ENCODE measurements at places on chromosomes 12 and 14.

GRCh38 chr14:21891921-21892320 lies 218.3 kb upstream of the OR4E1 start:
- DNase-seq, result no peak

GRCh38 chr14:60502541-60502940 lies 6.4 kb upstream of the SIX6 start:
- DNase-seq, result peak; percentile 10

- DNase-seq, result no peak
These were observed 24.7 kb upstream of the ADIPOR2 start for GRCh38 chr12:1666215-1666614.

GRCh38 chr14:87186737-87187136 lies 806.2 kb downstream of the GALC start:
- no peak for DNase-seq

DNA sequence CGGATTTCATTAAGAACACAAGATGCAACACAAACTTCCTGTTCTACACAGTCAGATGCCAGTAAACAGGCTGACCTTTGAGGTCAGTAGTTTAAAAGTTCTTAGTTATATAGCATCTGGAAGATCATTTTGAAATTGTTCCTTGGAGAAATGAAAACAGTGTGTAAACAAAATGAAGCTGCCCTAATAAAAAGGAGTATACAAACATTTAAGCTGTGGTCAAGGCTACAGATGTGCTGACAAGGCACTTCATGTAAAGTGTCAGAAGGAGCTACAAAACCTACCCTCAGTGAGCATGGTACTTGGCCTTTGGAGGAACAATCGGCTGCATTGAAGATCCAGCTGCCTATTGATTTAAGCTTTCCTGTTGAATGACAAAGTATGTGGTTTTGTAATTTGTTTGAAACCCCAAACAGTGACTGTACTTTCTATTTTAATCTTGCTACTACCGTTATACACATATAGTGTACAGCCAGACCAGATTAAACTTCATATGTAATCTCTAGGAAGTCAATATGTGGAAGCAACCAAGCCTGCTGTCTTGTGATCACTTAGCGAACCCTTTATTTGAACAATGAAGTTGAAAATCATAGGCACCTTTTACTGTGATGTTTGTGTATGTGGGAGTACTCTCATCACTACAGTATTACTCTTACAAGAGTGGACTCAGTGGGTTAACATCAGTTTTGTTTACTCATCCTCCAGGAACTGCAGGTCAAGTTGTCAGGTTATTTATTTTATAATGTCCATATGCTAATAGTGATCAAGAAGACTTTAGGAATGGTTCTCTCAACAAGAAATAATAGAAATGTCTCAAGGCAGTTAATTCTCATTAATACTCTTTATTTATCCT lies 13.5 kb downstream of the PTGER2 start:
- peak; percentile 68 for DNase-seq

DNA sequence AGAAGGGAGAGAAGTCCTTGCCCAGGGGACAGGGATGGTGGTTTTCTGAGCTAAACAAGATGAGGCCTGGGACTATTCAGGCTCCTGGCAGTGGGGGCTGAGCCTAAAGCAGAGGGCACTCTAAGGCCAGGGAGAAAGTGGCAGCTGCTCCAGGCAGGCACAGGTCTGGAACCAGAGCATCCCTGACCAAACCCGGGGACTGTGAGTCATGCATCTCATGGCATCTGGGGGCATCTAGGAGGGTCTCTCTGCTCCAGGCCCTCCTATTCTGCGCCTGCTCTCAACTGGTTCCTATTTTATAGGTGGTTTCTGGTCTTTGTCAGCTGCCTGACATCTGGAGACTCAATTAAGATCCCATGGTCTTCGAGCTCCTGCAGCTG lies 11.6 kb downstream of the KRT7 start:
- DNase-seq, result no peak

DNA sequence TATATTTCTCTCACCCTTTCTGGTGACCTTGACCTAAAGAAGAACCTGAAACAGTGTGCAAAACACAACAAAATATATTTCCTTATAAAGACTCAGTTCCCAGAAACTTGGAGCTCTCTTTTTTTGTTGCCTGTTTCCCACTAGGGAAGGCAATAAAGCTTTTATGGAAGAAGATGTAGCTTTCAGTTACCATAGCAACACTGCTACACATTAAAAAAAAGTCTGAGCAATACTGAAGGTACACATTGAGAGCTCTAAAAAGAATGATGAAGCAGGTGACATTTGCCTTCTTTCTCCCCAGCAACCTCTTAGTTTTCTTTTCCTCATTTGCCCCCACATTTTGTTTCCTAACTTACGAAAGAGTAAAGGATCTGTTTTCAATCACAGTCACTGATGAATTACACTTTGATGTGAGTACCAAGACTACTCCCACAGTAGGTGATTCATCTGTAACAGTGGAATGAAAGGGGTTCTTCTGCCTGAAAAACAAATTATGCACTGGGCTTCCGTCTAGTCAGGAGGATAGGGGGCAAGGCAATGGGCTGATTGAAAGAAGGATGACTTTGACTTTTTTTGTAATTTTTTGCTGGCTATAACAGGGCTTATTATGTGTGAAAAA lies 1.1 kb upstream of the CATSPERB start:
- no peak for DNase-seq

DNA sequence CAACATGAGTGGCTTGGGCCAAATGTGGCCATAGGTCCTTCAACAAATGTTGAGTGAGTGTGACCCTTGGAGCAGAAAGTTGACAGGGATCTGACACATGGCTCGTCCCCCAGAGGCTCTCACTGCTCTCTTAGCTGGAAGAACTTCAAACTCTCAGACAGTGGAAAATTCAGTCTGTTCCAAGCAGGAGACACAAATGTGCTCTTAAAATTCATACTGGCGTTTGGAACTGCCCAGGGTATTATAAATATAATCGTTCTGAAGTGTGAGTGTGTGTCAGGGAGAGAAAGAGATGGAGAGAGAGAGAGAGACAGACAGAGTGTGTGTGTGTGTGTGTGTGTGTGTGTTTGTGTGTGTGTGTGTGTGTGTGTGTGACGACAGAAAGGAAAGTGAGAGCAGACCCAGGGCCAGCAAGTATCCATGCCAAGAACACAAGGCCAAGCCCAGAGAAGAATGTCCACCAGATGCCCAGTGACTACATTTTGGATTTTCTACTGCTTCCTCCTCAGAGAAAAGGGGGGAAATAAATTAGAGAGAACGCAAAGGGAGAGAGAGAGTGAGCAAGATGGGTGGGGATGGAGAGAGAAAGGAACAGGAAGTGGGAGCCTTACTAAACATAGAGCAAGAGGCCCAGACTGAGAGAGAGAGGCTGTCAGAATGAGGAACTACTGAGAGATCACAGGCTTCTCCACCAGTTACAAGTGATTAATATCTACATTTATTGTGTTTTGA lies 193.6 kb upstream of the NUDT4 start:
- peak; percentile 66 for DNase-seq

DNA sequence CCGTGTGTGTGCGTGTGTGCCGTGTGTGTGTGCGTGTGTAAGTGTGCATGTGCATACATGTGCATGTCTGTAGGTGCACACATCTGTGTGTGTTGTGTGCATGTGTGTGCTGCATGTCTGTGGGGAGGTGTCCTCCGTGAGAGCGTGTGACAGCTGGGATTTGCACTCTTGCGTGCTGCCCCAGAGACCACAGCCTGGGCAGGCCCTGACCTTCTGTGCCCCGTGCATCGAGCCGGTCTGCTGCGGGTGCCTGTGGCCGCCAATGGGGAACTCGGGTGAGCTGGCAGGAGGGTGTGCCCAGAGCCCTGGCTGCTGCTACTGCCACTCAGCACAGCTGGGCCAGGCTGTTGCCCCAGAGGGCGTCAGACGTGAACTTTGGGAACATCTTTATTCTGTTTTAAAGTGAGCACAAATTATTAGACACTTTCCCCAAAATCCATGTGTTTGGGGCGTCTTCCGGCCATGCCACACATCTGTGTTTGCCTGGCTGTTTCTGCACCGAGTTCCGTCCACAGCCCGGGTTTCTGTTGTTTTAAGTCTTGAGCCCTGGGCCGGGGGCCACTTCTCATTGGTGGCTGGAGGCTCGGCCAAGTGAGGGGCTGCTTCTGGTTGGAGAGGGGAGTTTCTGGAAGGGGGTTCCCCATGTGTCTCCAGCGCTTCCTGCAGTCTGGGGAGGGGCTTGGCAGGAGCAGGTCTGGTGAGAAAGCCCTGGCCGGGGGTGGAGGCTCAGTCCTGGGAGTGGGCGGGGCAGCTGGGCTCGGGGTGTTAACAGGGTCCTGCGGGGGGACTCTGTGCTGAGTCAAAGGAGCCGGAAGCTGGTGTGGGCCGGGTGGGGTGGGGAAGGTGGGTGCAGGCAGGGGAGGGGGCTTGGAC lies 7.6 kb downstream of the CEP170B start:
- DNase-seq, result no peak

DNA sequence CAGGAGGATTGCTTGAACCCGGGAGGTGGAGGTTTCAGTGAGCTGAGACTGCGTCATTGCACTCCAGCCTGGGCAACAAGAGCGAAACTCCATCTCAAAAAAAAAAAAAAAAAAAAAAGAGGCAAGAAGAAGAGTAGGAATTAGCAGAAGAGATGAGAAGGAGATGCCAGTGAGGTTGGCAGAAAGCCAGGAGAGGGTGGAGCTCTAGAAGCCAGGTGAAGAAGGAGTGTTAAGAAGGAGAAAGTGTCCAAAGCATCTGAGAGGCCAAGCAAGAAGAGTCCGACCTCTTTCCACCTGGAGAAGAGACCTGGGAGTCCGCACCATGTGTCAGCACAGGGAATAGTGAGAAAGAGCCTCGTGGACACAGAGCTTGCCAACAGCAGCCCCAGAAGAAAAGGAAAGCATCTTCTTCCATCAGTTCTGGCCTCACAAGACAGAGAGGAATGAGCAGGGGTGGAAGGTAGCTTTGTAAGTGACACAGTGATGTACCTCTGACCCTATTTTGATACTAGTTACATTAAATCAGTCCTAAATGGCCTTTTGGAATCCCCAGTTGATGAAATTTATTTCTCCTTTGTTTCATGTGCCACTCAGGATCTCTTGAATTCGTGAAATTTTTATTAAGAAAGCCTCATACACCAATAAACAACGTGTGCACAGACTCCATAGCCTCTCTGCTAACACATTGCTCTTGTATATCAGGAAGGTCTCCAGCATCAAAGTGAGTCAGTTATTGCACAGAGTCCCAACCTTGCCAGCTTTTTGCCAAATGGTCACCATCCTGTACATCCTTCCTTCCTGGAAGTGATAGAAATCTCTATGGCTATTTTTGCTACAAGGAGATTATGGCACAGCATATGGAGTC lies 70.6 kb downstream of the SAMD4A start:
- DNase-seq, result no peak

DNA sequence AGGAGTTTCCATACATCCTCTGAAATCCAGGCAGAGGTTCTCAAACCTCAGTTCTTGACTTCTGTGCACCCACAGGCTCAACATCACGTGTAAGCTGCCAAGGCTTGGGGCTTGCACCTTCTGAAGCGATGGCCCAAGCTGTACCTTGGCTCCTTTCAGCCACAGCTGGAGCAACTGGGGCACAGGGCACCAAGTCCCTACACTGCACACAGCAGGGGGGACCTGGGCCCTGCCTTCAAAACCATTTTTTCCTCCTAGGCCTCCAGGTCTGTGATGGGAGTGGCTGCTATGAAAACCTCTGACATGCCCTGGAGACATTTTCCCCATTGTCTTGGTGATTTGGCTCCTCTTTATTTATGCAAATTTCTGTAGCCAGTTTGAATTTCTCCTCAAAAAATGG lies 10.6 kb downstream of the AREL1 start:
- DNase-seq, result no peak

GRCh38 chr12:10196210-10196609 lies 16.5 kb upstream of the GABARAPL1 start:
- DNase-seq, result no peak

GRCh38 chr14:79337761-79338160 lies 873.5 kb downstream of the DIO2 start:
- no peak for DNase-seq

DNA sequence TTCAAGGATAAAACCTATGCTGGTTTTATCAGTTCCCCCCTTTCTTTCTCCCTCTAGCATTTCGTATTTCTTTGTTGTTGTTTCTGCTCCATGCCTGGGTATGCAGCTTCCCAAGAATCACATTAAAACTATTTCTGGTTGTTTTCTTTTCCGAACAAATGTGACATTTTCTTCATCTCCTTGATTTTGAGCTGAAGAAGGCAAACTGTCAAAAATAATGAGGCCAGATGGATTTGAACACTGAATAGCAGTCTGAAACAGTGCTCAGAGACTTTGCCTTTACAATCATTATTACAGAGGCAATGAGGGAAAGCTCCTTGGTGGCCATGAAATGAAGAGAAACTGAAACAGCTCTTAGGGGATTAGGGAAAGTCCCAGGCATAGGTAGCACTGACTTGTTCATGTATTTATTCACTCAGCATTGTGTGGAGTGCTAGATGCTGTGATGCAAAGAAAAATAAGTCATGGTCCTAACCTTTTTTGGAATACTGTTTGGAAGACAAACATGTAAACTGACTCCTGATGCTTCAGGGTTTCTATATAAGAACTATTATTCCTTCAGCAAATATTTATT lies 319.5 kb downstream of the FUT8 start:
- peak; percentile 81 for DNase-seq

DNA sequence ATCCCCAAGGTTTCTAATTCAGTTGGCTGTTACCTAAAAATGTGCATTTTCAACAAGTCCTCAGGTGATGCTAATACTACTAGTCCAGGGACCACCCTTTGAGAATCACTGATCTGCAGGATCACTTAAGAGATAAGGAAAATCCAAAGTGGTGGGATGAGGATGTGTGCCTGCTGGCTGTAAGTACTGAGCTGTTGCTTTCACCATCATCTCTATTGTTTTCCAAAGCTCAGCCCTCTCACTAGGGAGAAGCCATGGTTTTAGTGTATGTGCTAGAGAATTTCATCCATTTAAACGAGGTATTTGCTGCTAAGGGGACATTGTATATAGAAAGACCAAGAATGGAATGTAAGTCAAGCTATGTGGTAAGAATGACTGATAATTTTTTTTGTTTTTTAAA lies 202.3 kb downstream of the KIF21A start:
- no peak for DNase-seq

DNA sequence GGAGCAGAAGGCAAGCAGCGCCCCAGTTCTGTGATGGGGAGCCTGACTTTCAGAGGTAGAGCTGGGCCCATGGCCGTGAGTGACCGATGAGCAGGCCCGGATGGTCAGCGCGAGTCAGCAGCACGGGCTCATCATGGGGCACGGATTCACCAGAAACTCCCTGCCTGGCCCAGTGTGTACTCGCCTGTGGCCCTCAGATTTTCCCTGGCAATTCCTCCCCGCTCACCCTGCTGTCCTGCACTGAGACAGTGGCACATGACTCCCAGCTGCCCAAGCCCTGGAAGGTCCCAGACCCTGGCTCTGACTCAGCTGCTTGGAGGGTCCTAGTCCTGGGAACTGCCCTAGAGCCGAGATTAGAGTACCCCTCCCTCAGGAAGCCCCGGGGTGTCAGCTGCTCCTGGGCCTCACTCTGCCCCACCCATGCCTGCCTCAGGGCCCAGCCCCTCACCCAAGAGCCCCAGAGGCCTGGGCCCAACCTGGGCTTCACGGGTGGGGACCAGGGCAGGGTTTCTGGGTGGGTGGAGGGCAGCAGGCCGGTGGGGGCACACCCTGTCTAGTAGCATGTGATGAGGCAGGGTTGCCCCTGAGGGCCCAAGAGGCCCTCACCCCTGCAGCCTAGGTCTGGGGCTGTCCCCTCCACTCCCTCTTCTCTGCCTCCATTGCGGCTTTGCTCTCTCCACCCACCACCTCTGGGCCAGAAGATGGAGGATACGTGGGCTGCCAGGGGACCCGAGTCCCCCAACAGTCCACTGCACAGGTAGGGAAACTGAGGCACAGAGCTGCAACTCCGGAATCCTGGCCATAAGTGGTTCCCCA lies 8.4 kb downstream of the TRMT61A start:
- no peak for DNase-seq

Measured in activated CD4-positive, alpha-beta T cell treated with anti-CD3 and anti-CD28 coated beads, Interleukin-2, amount 10 ng/mL, durations not matched to agents 24 days and 14 days (primary cell).